SW 1271 (cell line): ENCODE measurements at places on chromosomes 1 and 21.
A peak's percentile ranks its signal among the peaks of the same experiment; 100 is the strongest.

DNA sequence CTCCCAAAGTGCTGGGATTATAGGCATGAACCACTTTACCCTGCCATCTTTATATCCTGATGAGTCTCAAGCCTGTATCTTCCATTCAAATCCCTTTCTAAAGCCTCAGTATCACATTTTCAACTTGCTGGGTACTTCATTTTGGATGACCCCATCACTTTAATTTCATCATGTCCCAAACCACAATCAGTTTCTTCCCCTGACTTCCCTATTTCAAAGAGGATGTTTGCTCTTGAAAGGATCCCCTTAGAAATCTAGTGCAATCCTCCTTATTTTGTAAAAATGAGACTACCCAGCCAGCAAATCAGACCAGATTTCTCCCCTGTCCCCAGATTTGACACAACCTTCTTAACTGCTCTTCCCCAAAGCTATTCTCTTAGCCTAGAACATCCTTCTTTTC lies 7.0 kb upstream of the TRIT1 start:
- DNase-seq: no peak

DNA sequence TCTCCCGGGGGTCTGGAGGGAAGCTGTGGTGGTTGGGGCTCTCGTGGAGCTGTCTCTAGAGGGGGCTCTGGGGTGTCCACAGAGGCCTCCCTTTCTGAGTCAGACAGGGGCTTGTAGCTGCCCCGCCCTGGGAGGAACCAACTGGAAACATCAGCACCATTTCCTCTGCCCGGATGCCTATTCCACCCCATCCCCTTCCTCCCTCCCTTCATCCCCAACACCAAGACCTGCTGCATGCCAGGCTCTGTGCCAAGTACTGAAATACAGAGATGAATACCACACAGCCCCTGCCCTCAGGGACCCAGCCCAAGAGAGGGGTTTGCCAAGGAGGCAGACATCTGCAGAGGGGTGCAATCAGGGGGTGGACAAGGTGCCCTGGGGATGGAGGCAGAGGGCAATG lies 125.6 kb upstream of the ADAR start:
- no peak for DNase-seq

DNA sequence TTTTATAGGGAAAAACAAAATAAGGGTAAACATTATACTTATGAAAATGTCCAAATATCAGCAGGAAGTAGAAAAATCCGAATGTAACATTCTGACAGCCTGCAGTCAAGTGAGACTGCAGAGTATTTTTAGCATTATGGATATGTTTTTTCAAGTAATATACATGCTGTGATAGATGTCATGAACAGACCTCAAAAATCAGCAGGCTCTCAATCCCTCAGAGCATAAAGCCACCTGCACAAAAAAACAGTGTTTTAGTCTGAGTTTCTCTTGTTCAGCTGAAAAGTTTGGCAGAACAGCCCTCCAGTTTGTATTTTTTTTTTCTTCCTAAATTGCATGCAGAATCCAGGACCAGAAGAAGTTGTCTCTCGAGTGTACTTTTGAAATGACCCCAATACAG lies 219.1 kb upstream of the FMN2 start:
- DNase-seq: no peak

- no peak for DNase-seq
These were observed 27.9 kb downstream of the MORC3 start for GRCh38 chr21:36347962-36348328.

DNA sequence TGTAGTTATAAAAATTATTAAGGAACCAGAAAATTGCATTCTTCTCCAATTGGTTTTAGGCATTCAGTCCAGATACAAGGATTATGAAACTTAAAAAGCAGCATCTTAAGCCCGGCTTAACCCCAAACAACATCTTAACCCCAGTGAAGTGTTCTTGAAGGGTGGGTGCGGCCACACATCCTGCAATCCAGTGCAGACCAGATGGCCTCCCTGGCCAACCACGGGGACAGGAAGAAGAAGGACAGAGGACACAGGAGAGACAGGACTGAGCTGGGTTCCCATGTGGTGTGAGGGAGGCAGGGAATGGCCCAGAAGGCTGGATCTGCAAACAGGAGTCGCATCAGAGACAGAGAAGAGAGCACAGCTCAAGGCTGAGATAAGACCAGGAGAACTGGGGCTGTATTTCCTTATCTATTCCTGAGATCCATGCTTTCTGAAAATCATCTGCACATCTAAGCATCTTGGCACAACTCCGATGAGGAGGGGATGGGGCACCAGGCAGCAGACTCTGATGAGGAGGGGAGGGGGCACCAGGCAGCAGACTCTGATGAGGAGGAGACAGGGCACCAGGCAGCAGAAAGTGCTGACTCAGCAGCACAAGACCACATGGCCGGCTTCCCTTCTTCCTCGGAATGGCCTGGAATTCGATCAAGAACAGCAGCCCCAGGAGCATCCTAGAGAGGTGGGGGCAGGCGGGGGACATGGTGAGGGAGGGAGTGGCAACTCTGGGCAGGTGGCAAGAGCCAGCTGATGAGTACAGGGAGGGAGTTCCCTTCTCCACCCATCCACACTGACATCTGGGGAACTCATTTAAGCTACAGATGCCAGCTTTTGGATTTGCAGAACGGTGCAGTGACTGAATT lies 26.6 kb downstream of the ABCG1 start:
- no peak for DNase-seq

DNA sequence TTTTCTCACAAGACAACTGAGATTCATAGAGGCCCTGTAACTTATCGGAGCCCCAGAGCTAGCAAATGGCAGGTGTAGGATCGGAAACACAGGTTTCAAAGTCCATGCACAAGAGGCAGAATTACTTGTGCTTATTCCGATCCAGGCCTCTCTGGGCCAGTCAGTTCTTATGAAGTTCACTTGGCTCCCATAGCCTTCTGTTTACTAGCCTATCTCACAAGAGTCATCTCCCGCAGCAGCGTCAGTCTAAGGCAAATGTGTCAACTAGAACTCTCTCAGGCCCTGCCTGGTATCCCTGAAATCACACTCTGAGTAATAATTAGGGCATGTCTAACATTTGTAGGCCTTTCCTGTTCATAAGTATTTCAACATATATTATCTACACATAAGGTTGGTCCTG lies 43.3 kb downstream of the PHC2 start:
- DNase-seq: no peak

- DNase-seq: no peak
These were observed 4.1 kb downstream of the RBP7 start for GRCh38 chr1:10001016-10001665.

DNA sequence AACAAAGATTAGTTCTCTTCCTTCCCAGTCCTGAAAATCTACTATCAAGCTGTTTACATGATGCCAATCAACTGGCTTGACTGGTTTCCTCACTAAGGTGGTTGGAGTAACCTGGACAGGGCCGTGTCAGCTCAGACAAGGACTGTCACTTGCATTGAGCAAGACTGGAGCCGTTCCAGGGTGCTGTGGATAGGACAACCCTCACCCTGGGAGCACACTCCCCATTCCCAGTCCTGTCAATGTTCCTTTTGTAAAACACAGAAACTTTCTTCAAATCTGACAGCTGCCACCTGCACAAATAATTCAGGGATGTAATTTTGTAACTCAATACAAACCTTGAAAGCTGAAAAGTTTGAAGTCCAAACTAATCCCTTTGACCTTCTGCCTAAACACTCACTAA lies 31.4 kb downstream of the PLPP3 start:
- DNase-seq: no peak

DNA sequence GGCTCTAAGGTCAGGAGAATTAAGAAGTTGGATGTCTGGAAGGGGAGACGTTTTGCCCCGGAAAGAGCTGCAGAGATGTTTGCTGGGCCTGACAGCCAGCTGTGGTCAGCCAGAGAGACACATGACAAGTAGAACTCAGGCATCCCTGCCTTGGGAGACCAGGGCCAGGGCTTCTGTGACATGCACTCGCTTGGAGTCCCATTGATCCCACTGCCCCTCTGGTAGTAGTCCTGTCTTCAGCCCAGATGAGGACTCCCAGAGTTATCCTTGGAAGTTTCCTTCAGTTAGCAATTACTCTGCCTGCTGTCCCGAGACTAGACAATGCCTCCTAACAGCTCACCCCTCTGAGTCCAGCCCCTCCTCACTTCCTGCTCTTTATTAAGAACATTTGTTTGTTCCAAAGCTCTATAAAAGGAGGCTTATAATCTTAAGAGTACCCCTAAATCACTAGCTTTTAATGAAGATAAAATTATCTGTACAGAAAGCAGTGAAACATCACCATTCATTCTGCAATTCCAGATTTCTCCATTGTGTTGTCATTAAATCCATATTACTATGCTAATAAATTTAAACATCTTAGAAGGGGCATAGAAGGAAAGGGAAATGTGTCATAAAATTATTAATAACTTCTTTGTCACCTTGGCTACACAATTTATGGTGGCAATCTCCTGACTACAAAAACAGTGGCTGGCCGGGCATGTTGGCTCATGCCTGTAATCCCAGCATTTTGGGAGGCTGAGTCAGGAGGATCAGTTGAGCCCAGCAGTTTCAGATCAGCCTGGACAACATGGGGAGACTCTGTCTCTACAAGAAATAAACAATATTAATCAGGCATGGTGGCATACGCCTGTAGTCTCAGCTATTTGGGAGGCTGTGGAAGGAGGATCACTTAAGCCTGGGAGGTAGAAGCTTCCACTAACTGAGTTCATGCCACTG lies 94.2 kb downstream of the KCNK1 start:
- no peak for DNase-seq

- DNase-seq: no peak
These were observed 53.2 kb upstream of the SOD1 start for GRCh38 chr21:31606081-31606874.

- no peak for DNase-seq
These were observed 8.0 kb downstream of the DDI2 start for GRCh38 chr1:15625056-15625917.

GRCh38 chr1:60170709-60171108 lies 97.1 kb upstream of the C1orf87 start:
- DNase-seq: no peak

GRCh38 chr1:222004784-222005183 lies 262.9 kb upstream of the DUSP10 start:
- DNase-seq: no peak

DNA sequence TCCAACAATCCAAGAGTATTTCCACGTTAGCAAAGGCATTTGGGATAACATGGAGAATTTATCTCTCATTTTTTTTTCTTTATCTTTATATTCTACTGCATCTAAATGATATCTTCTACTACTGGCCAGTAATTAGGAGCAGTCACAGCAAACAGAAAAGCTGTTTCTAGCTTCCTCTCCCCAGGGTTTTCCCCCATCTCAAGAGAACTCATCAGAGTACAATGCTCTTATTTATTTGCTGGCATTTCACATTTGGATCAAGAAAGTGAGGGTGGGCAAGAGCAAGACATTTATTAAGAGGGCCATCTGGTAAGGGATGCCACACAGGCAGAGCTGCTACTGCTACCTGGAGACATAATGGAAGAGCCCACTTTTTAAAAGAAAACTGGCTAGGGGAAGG lies 368.2 kb downstream of the USH2A start:
- DNase-seq: no peak

DNA sequence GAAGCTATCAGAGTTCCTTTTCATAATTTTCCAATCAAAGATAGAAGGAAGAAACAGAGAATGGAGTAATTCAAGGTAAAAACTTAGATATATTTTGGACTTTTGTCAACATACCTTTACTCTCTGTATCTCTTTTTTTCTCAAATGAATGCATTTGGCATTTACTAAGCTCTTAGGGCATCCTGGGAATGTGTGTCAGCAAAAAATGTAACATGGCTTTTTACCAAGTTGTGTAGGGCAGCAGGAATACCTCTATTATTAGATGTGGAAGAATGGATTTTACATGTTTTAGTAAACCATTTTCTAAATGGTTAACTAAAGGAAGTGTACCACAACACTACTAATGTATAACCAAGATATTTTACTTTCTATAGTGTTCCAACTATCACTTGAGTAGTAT lies 4.2 kb upstream of the COL11A1 start:
- DNase-seq: no peak

- no peak for DNase-seq
These were observed 30.1 kb downstream of the B3GALT2 start for GRCh38 chr1:193156117-193156821.

GRCh38 chr1:50368179-50369007 lies 54.9 kb downstream of the DMRTA2 start:
- no peak for DNase-seq

- peak; percentile 26 for DNase-seq
These were observed 257.2 kb downstream of the MRPL39 start for GRCh38 chr21:25350056-25350455.

DNA sequence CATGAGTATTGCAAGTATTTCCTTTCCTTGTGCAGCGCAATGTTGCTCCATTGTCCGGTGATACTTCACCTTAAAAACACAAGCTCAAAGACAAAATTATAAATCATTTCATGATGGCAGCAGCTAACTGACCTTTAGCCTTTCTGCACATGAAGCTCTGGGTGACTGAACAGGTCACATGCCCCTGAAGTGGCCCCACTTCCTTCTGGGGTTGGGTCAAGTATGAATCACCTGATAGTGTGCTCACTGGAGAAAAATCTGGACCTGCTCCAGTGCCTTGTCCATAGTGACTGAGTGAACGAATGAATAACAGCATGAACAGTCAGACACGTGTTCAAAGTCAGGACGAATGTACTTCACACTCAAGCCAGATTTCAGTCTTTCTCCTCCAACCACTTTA lies 658.9 kb downstream of the NPHP4 start:
- no peak for DNase-seq

GRCh38 chr1:198750081-198750480 lies 111.2 kb downstream of the PTPRC start:
- no peak for DNase-seq

DNA sequence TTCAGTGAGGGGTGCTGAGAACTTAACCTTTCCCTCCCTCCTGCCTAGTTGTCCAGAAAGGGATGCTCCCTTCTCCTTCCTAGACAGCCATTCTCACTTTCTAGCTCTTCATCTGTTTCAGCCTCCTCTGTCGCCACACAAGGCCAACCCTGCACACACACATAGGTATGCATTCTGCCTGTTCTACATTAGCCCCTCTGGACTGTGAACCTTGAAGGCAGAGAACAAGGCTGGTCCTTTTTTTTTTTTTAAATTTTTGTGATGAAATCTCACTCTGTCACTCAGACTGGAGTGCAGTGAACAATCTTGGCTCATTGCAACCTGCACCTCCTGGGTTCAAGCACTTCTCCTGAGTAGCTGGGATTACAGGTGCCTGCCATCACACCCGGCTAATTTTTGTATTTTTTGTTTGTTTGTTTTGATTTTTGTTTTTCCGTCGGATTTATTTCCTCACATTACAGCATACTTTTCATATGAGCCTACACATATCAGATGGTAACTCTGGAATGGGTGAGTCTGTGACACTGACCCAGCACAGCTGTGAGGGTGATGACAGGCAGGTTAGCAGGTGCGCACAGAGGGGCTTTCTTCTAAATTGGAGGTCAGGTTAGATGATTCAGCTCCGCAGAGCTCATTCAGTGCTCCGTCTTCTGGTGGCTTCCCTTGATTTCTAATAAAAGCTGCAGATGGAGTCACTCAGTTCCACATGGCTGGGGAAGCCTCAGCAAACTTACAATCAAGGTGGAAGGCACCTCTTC lies 4.9 kb upstream of the AKR1A1 start:
- DNase-seq: no peak
